ENCODE measurements at places on chromosomes 4 and X.

DNA sequence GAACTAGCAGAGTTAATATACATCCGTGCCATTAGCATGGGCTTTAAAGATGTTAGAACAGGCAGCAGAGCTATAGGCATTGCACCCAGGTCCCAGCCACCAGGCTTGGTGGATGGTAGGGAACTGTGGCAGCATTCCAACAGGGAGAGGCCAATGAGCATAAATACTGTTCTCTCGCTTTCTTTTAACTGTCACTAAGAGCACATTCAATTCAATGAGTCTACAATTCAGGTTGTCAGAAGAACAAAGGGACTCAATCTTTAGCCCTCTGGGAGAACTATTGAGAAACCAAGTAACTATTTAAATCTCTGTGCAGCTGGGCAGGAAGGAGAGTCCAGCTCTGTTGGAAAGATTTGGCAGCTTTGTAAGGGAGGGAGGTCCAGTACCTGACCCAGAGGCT, 165.6 kb downstream of the CHIC1 start:
- DNase-seq, result no peak

DNA sequence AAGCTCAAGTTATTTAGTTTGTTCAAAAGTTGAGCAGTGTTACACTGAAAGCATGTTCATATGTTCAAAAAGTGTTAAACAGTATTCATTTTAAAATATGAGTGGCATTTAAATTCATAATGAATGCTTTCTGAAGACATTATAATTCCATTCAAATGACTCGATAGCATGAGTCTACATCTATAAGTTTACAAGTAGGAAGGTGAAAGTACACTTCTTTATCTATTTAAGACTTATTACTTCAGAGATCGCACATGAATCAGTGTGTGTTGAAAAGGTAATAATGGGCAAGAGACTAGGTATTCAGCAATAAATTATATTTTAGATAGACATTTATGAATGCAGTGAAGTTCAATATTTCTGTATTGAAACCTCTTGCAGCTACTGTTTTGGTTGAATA, 456.1 kb downstream of the GRXCR1 start:
- DNase-seq, result no peak

DNA sequence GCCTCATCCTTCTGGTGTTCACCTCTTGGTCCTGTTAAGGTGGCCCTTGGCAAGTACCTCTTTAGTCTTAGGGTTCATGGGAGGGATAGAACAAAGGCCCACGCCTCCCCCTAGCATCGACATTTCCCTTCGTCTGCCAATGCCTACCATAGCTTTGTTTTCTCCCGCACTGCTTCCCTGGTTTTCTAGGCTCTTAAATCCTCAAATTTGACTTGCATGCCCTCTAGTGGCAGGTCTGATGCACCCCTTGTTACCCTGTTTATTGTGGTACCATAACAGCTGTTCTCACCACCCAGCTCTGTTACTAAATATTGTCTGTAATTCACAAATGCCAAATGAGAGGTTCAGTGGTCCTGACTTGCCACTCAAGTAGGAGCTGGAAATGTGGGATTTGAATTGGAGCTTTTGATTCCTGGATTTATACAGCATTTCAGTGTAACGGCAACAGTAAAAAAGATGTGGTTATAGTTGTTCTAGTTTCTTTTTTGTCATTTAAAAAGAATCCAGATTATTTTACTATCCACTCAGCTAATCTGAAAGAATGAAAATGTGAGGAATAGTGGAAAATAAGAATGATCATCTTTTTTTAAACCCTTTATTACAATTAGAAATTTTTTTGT, 100.1 kb downstream of the REPS2 start:
- peak; percentile 39 for DNase-seq

DNA sequence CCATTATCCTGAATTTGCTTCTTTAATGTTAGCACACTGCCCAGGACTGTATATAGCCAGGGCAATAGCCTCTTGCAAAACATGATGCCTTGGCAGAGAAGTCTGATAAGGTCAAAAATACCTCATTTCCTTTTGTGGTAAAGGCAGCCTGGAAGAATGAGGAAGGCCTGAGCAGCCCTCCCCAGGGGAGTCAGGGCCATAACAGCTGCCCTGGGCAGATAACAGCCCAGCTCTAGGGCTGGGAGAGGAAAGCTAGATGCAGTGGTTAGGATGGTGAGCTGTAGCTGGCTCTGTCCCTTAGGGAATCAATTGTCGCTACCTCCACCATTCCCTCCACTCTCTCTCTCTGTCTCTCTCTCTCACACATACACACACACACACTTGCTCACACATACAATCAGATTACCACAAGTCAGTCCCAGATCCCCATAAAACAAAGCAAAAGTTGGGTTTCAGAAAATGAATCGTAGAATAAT, 29.2 kb downstream of the EFHC2 start:
- DNase-seq, result no peak

DNA sequence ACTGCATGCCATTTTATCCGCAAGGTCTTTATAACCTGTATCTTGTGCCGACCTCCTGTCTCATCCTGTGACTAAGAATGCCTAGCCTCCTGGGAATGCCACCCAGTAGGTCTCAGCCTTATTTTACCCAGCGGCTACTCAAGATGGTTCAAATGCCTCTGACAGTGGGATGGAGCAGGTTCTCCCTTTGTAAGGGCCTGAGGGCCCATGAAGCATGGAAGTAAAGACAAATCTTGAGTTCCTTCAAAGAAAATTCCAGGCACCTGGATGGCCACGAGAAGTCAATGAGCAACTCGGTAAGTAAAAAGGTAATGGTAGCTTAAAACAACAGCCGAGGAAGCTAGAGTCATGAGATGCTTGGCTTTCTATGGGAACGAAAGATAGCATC, 19.6 kb upstream of the PRKX start:
- DNase-seq, result no peak

- DNase-seq, result no peak
Measured at GRCh38 chrX:53125506-53125905, 31.6 kb downstream of the KANTR start.

GRCh38 chr4:114072781-114073180, 93.3 kb upstream of the ARSJ start:
- DNase-seq, result no peak

DNA sequence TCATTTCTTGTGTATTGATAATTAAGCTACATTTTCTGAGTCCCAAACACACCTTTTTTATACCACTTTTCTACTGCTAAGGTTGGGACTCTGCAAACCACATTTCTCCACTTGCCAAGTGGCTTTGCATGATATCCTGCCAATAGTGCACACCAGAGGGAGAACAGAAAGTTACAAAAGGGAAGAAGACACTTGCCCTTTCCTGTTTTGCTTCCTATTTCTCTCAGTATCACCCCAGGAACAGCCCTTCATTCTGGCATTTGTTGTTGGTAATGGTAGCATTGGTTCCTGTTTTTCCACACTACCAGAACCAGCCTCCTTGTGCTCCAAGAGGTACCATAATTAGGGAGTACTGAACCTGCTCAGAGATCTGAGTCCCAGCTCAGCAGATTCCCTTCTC, 87.1 kb downstream of the HDX start:
- peak; percentile 0 for DNase-seq

- no peak for DNase-seq
Measured at GRCh38 chr4:108051343-108051742, 61.7 kb downstream of the HADH start.

DNA sequence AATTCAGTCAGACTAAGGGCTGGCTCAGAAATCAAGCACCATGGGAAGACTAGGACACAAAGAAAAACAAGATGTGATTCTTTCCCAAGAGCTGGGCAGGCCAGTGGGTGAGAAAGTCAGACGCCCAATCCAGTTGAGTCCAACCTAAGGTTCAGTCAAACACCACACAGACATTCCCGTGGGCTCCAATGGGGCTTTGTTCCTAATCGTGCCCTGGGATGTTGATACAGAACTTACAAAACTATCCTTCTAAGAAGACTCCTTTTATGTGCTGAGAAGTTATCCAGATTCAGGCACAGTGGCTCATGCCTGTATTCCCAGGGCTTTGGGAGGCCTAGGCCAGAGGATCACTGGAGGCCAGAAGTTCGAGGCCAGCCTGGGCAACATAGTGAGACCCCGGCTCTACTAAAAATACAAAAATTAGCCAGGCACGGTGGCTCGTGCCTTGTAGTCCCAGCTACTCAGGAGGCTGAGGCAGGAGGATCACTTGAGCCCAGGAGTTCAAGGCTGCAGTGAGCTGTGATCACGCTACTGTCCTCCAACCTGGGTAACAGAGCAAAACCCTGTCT, 3.7 kb downstream of the BLOC1S4 start:
- no peak for DNase-seq

DNA sequence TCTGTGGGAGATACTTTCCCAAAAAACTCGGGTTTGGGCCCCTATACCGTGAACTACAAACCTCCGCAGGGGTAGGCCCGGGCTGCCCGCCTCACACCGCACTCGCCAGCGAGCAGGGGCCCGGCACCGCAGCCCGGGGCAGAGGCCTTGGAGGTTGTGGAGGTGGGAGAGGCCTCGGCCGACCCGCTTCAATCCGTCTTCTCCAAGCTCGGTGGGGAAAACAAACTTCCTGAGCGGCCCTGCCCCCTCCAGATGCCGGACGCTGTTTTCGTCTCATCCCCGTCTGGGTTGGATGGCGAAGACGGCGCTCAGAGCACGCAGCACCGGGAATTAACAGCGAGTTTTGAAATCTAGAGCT, 442 bp upstream of the MCUB start:
- peak; percentile 49 for DNase-seq

DNA sequence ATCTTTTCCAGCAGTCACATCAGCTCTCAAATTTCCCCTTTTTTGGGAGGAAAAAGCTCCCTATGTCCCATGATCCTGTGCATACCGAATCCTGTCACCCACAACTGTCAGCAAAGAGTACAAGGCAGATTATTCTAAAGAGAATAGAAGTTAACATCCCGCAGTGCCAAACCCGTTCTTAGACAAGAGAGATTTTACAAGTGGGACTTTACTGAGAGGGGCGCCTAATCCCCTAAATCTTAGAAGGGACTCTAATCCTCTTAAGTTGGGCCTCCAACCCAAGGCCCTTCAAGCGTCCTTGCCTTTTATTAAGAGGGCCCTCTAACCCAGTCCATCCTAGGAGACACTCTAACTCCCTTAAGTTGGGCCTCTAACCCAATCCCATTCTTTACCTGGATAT, 193.9 kb downstream of the CPXCR1 start:
- no peak for DNase-seq

DNA sequence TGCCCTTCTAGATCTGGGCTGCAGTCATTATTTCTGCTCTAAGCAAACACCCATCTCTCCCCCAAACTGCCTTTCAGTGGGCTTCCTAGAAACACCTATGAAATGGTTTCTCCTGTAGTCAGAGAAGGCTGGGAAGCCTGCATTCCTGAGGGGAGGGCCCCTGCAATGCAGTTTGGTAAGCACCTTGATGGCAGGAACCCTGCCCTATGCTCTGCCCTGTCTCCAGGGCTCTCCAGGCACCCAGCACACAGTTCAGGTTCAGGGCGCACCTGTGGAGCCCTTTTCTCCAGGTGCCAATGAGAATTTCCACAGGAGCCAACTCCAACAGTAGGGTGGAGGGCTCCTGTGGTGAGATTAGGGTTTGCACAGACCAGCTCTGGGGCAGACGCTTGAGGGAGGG, 69.1 kb upstream of the FBXW7 start:
- DNase-seq, result no peak

- no peak for DNase-seq
Measured at GRCh38 chr4:171721937-171722336, 91.3 kb upstream of the GALNTL6 start.

- no peak for DNase-seq
Measured at GRCh38 chr4:76800902-76801301, 97.0 kb downstream of the SOWAHB start.

DNA sequence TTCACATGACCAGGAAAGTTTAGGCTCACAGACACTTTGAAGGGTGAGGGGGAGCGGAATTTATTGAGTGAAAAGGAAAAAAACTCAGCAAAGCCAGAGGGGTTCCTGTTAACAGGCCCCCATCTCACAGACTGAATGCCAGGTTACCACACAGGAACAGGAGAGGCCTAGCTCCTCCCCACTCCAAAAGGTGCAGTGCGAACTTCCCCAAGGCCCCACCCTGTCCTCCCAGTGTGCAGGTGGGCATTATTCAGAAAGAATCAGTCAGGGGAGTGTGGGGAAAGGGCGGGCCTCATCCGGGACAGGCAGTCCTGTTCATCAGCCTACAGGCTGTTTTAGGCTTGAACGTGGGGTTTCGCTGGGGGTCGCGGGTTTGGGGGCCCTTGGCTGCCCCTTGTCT, 4.0 kb downstream of the OTC start:
- DNase-seq, result no peak

- DNase-seq, result no peak
Measured at GRCh38 chrX:115268421-115268820, 21.1 kb upstream of the LUZP4 start.

DNA sequence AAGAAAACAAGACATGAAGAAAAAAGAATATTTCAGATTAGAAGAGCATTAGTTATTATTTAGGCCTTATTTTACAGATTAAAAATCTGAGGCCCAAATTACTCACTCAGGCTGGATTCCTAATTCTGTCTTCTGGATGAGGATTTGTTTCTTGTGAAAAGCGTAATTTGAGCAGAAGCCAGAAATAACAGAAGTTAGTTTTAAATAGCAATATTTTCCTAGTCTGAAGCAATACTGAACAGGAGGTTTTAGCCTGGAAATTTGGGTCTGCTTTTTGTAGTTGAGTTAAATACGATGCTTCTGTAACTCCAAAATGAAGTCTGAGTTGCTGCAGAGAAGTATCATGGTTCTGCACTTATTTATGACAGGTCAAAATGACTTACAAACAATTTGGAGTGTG, 124.9 kb downstream of the RTL3 start:
- DNase-seq, result no peak

GRCh38 chr4:101346351-101347266, 717 bp downstream of the PPP3CA start:
- DNase-seq, result peak; percentile 64

DNA sequence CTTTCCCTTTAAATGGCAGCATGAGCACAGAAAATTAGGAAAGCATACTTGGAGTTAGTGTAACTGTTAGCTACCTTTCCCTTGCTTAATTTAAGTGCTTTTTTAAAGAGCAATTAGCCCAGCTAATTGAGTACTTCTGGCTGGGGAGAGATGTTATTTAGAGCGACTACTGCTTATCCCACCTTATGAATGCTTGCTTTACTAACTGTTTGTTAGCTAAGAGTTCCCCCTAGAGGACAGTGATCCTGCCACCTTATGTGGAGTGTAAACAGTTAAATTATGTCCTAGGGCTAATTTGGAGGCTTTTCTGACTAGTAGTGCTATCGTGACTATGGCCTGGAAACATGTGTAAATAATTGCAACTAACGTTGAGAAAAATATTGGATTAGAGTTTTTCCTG, 909.4 kb downstream of the FSTL5 start:
- DNase-seq, result no peak

- no peak for DNase-seq
Measured at GRCh38 chr4:184143770-184144564, 73.7 kb downstream of the ENPP6 start.

DNA sequence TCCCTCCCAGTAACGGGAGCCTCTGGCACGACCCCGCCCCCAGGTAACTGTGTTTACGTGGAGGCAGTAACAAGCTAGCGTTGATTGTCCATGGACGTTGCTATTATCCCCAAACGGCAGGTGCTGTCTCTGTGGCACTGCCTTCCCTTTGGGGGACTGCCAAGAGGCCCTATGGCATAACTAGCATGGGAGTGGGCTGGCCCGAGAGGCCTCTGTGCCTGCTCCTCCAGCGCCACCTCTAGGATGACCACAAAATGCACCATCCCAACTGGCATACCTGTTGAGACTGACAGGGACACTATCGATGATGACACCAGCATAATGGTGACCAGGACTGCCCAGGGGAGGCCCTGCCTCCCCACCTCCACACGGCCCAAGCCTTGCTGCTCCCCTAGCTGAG, 1.5 kb downstream of the SRPK3 start:
- no peak for DNase-seq
